Retina (tissue), 1 donor: ENCODE measurements at places on chromosomes 2 and 18.

DNA sequence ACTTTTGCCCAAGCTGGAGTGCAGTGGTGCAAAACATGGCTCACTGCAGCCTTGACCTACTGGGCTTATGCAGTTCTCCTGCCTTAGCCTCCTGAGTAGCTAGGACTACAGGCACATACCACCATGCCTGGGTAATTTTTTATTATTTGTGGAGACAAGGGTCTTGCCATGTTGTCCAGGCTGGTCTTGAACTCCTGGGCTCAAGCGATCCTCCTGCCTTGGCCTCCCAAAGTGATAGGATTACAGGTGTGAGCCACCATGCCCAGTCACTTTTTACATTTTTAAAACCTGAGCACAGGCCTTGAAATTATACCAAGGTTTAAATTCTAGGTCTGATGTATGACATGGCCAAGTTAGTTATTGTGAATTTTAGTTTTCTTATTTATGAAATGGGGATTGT lies 18.2 kb downstream of the SMAD4 start:
- no peak for DNase-seq

- DNase-seq, result peak; percentile 82
These were observed 38.0 kb downstream of the CYP1B1 start for GRCh38 chr2:38037757-38038621.

DNA sequence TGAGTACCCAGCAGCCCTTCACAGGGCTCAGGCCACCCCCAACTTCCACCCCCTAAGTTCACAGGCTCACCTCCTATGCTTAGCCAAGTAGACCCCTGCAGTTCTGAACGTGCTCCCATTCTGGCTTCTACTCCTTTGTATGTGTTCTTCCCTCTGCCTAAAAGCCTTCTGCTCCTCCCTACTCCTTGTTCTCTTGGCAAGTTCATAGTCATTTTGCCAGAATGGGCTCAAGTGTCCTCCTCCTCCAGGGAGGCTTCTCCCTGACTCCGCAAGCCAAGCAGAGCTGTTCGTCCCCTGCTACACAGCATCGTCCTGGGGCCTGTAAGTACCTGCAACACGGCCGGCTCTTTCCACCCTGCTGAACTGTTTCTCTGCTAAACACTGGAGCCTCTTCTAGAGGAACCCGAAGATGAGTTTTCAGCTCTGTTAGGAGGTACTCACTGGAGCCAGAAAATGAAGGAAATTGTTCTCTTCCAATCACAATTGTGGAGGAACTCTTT lies 14.6 kb upstream of the CETN1 start:
- DNase-seq, result no peak

DNA sequence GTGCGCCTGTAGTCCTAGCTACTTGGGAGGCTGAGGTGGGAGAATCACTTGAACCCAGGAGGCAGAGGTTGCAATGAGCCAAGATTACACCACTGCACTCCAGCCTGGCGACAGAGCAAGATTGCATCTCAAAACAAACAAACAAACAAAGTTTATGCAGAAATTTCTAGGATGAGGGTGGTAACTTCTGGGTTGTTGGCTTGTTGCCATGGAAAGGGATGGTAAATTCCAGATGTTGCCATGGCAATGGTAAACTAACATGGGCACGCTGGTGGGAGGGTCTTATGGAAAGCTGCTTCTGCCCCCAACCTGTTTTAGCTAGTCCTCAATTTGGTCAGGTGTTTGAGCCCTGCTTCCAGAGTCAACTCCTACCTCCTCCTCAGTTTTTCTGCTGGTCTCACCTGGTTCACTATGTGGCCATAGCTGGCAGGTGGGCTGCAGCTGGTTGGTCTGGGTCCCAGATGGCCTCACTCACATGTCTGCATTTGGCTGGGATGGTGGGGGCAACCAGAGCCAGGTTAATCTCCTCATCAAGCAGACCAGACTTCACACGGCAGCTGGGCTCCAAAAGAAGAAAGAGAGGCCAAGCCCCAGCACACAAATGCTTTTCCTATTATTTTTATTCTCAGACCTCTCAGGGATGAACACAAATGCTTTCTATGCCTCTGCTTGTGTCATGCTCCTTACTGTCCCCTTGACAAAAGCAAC lies 26.6 kb upstream of the TEX44 start:
- DNase-seq, result no peak

DNA sequence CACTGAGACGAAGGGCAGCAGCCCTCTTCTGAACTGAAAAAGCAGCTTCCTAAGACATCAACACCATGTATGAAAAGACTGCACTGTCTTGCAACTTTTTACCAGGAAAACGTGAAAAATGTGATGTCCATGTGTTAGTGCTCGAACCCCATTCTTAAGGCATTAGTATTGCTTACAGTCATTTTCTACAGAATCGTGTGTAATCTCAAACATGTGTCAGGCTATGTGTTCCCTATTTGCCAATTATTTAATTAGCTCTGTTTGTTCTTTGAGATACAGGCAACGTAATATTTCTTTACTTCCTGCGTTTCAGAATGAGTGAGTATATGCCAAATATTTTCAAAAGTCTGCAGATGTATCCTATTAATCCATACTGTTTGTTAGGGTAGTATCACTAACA lies 307.7 kb upstream of the CCDC68 start:
- no peak for DNase-seq

- DNase-seq, result peak; percentile 49
These were observed 112.3 kb downstream of the COLEC12 start for GRCh38 chr18:388200-388599.

- DNase-seq, result no peak
These were observed 331.8 kb downstream of the MTX2 start for GRCh38 chr2:176601066-176601465.

GRCh38 chr2:109372171-109372568 lies 241.6 kb downstream of the SEPTIN10 start:
- no peak for DNase-seq

- no peak for DNase-seq
These were observed 91.9 kb upstream of the FOSL2 start for GRCh38 chr2:28300485-28301341.

DNA sequence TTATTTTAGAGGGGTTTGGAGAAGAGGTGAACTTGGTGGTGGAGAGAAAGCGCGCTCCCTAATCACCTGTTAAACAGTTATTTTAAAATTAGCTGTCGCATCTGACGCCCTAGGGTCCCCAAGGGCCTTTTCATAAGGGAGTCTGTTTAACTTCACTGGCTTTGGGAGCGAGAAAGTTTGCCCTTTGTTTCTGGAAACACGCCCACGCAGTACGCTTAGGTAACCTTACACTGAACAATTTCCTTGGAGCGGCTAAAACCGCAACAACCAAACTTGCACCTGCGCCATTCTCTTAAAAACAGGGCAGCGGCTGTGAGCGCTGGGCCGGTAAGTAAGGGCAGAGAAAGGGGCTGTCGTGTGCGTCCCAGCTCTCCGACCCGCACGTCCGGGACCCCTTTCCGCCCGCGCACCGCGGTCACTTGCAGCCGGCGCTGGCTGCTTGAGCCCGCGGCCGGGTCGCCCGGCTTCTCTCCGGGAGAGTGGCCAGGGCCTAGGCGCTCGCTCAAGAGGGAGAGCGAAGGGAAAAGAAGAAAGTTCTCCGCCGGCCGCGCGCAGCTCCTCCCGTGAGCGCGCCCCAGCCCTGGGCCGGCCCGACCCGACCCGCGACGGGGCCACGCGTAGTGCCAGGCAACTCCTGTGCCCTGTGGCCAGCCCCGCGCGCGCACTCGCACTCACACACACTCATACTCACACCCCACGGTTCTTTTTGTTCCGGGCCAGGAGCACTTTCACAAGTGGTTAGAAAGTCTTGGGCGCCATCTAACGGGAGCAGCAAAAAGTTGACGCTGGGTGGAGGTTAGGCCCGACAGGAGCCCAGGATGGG lies 19.2 kb downstream of the POU3F3 start:
- peak; percentile 90 for DNase-seq

DNA sequence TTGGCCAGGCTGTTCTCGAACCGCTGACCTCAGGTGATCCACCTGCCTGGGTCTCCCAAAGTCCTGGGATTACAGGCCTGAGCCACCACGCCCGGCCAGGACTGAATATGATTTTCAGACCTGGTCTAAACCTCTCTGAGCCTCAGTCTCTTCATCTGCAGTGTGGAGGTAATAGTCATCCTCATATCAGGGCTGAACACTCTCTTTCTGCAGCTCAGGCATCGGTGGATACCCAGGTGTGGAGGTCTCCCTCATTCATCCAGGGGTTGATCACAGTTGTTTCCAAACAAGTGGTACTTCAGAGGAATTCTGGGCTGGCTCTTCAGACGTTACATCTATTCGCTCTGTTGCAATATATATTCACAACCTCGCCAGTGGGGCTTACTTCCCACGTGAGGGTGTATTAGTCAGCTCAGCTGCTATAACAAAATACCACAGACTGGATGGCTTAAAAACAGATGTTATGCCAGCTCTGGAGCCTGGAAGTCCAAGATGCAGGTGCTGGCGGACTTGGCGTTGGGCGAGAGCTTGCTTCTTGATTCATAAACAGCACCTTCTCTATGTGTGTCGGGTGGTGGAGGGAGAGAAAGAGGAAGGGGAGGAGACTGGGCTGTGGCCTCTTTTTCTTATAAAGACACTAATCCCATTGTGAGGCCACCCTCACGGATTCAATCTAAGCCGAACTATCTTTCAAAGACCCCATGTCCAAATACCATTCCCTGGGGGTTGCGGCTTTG lies 2.9 kb upstream of the MBP start:
- DNase-seq, result no peak

- peak; percentile 65 for DNase-seq
These were observed 211.6 kb upstream of the MMADHC start for GRCh38 chr2:149799013-149799705.

DNA sequence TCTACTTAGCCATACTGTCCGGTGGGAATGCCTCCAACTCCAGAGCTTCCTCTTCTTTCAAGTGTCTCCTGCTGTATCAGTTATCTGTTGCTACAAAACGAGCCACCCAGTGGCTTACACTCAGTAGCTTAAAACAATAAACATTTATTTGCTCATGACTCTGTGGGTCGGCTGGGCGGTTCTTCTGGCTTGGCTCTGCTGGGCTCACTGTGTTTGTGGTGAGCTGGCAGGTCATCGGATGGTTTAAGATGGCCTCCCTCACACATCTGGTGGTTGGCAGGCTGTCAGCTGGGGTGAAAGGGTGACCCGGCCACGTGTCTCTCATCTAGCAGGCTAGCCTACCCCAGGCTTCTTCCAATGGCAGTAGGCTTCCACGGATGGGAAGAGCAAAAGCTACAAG lies 122.4 kb upstream of the SLC1A4 start:
- DNase-seq, result no peak

- DNase-seq, result peak; percentile 93
These were observed 108.7 kb upstream of the KCTD1 start for GRCh38 chr18:26656944-26657536.

- no peak for DNase-seq
These were observed 84.5 kb downstream of the HRH4 start for GRCh38 chr18:24544949-24545348.

DNA sequence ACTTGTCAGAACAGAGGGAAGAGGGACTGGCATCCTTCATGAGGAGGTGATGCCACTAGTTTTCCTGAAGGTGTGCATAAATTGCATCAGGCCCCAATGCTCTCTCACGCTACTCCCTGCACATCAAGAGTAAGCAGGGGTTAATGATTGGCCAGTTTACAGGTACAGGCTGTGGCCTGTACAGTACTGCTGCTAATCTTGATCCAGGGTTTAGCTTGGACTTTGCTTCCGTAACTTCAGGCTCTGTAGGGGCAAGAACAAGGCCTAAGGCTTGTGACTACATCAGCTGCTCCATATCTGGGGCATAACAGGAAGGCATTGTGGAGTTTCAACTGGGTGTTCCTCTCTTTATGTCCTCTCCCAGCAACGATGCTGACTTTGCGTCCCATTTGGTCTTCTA lies 96.8 kb upstream of the FZD7 start:
- no peak for DNase-seq

DNA sequence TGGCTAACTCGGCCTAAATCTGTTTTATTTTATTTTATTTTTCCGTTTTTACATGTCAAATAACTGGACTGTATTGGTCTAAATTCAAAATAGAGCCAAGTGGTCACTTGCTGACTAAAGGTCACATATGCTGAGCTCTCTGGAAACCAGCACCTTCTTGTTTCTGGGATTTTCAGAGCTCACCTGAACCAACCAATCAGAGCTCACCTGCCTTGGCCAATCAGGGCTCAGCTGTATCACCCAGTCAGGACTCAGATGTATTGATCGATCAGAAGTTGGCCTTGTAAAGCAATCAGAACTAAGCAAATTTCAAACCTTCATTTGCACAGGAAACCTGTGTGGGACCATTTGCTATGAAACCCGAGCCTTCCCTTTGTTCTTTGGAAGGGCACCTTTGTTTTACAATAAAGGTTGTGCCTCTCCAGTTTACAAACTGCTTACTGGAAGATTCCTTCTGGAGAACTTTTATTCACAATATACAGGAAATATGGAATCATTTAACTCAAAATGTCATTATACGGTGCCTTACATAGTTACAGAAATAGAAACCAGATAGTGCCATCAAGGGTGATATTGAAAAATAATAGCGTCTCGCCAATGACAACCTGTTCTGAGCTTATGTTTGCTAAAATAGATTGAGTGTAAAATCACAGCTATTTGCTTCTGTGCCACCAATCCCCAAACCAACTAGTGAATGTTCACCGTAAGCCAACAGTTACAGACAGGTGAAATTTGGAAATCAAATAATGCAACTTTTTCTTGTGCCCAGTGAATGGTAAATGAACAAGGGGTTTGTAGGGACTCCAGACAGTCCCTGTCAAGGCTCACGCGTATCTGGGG lies 17.3 kb upstream of the PSD4 start:
- peak; percentile 52 for DNase-seq

DNA sequence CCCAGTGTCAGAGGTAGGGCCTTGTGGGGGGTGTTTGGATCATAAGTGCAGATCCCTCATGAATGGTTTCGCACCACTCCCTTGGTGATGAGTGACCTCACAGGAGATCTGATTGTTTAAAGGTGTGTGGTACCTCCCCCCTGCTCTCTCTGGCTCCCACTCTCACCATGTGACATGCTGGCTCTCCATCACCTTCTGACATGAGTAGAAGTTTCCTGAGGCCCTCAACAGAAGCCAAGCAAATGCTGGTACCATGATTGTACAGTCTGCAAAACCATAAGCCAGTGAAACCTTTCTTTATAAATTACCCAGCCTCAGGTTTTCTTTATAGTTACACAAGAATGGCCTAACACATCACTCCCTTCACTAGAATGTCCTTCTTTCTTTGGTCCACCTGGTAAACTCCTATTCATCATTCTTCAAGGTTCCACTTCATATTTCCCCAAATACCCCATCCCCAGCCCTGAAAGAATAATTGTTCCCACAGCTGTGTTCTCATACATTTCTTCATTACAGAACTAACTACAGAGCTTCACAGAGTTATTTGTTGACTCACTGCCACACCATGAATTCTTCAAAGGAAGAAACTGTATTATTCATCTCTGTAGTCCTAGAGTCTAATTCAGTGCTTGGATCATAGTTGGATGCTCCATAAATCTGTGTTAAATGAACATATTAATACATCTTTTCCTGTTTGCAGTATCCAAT lies 81.2 kb upstream of the STK17B start:
- DNase-seq, result no peak

- no peak for DNase-seq
These were observed 23.2 kb upstream of the NPC1 start for GRCh38 chr18:23609390-23610023.
